ENCODE measurements at places on chromosomes 2 and 18. TPM values are rescaled to one million over a fixed set of nuclear protein-coding genes. Genes with fewer than 3 reads are reported as not detected.
A peak's percentile ranks its signal among the peaks of the same experiment; 100 is the strongest.

The KIF1A gene
- 0.81 TPM for total RNA-seq

- DNase-seq = peak; percentile 67
Observed at GRCh38 chr2:68594674-68595492, 48.5 kb upstream of the PROKR1 start.

DNA sequence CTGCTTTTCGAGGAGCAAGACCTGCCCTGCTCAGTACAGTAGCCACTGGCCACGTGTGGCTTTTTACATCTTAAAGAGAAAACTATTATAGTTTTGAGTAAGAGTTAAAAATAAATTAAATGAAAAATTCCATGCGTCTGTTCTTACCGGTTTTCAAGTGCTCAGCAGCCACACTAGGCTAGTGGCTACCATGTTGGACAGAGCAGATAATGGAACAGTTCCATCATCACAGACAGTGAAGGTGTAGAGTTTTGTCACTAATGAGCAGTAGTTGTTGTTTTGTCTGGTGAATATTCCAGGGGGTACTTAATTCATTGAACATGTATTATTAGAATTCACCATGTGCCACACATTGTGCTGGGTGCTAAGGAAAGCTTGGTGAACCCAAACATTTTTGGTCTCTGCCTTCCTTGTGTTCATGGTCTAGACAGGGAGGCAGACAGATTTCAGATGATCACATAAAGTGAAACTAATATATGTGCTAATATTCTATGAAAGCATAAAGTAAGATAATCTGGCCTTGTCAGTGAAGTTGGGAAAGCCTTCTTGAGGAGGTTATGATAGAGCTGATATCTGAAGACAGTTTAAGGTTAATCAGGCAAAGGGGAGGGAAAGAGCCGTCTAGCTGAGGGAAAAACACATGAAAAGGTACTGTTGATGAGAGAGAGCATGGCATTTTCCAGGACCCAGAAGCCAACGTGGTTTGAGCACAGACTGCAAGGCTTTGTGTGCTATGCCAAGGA lies 1.4 kb downstream of the ALMS1 start:
- DNase-seq = no peak

DNA sequence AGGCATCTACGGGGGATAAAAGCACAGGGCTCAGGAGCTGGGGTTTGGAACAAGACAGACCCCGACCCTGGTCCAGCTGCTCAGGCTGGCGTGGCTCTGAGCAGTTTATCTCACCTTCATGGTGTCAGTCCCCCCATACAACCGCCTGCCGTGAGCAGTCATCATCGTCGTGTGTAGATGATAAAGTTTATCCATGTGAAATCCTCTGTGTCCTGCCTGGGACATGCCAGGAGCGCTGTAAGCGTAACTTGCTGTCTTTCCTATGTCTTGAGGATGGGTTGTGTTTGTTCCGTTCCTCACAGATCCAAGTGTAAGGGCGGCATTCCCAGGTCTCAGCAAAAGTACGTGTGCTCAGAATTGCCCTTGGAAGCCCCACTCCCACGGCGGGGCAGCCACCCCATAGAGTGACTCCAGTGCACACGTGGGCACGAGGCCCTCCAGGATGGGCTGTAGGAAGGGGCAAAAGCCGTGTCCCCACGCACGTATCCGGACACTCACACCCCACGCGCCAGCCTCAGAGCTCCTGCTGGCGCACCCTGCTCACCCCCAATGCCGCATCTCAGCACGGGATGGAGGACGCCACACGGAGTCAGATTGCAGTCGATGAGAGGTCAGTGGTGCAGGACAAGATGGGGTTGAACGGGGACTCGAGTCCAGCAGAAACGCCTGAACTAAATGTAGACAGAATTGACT lies 50.9 kb downstream of the ADI1 start:
- DNase-seq = peak; percentile 56

GRCh38 chr2:22798386-22798785 lies 586.6 kb upstream of the KLHL29 start:
- DNase-seq = no peak

The PAPOLG gene
- total RNA-seq = 13.3 TPM

DNA sequence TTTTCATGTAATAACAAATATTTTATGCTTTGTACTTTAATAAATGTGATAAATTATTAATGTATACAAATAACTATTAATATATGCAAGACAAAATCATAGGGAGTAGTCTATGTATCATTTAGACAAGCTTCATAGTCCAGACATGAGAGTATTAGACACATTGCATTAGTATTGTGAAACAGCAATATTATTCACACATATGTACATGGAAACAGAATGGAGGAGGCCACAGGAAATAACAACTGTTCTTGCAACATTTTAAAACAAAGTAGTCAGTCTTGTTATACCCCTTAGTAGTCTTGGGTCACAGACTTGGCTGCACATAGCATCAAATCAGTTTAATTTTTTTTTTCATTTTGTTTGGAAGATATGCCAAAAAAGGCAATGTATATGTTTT lies 15.8 kb downstream of the DSC1 start:
- no peak for DNase-seq

Measured in upper lobe of right lung (tissue), 1 donor.